ENCODE measurements at places on chromosomes 2 and 18.

GRCh38 chr18:28729321-28729720 lies 552.4 kb upstream of the CDH2 start:
- DNase-seq = no peak

- DNase-seq = no peak
Measured at GRCh38 chr18:71045331-71046065, 756.7 kb downstream of the SOCS6 start.

DNA sequence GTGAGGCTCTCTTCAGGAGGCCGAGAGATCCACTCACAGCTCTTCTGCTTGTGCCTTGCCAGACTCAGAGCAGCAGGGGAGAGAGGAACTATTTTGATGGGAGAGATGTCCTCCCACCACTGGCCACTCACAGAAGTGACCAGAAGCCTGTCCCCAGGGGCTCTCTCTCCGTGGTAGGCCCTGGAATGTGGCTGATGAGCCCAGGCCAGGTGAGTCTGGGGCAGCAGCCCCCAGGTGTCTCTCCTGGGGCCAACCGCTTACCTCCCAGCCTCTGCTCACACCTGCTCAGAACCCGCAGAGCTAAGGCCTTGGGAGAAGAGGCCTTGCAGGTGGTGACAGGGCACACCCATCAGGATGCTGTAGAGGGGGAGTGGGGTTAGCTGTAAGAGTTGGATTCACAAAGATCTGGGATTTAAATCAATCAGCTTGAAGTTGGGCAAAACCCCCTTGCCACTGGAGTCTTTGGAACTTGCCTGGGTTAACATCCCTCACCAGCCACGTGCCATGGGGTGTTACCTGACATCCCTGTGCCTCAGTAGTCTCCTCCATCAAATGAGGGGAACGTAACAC lies 29.1 kb upstream of the ASB18 start:
- DNase-seq = no peak

- DNase-seq = no peak
Measured at GRCh38 chr2:141311430-141311829, 819.4 kb downstream of the LRP1B start.

DNA sequence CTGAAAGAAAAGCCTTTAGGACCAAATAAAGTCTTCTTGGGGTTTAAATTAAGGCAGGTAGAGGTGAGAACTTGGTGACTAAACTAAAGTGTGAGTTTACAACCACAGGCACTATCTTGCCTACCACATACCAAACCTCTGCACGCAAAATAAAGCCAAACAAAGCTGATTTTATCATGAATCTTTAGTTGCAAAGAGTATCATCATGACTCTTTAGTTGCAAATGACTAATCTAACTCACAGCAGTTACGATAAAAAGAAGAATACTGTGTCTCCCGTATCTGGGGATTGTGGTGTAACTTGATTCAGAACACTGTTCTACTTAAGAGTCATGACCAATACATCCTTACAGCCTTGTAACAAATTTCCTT lies 11.2 kb downstream of the CFAP210 start:
- DNase-seq = no peak

GRCh38 chr2:45850558-45850957 lies 199.1 kb downstream of the PRKCE start:
- no peak for DNase-seq

DNA sequence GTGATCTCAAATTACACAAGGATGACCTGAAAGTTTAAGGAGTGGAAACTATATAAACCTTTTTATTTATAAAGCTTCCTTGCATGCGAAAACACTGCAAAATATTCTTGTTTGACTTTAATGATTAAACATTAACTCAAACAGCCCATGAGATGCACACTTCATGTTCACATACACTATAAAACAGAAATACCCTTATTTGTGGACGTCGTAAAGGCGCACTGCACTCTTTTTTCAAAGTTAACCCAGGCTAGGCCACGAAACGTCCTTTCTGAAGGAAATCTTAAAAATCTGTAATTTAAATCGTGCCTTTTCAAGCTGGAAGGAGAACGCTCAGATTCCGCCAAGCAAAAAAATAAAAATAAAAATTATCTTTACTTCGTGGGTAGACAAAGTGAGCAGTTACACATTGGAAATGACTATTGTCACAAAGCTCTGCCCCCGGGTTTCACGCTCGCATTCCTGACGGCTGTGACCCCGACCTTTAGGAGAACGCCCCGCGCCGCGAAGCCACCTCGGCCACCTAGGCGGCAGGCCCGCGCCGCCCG lies 728 bp downstream of the FAM168B start:
- DNase-seq = no peak

DNA sequence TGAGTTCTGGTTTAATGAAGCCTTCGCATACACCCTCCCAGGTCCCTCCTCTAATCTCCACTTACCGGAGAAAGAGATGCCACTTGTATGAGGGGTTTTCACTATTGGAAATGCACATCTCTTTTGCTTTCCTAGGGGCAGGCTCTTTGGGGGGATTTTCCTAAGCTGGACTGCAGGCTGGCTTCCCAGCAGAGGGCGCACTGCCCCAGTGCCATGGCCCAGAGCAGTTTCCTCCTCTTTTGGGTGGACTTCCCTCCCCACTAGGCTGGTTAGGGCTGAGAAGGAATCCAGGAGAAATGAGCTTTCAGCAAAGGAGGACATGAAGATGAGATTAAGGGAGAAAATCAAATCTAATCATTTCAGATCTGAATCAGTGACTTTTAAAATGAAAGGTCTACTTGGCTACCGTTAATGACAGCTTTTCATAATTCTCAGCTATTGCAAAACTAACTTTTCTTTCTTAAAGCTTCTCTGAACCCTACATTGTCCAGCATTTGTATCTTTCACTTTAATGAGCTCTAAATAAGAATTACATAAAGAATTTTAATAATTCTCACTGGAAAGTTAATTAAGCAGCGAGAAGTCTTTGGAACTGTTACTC lies 784.1 kb upstream of the FANCL start:
- DNase-seq = no peak

DNA sequence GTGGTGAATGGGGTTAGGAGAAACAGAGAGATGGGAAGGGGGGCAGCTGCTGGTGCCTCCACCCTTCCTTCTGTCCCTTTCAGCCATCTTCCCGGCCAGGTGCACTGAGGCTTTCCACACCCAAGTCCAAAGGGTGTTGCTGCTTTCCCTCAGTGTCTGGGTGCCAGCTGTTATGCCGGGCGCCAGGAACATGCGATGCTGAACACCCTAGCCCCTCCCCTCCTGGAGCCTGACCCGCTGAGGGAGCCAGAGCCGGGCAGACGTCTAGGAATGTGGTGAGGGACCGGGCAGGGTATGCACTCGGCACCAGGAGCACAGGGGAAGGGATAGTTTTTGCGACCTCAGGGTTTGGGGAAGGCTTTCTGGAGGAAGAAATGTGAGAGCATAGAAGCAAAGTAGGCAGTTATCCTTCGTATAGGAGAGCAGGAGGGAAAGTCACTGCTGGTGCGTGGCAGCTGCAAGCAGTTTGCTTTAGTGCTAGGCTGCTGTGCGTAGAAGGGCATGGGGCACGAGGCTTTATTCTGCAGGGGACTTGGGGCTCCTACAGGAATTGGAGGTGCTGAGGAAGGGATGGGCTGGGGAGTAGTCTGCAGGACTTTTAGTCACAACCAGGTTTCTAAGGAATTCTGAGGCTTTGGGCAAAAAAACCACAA lies 147.7 kb downstream of the TSN start:
- DNase-seq = no peak

DNA sequence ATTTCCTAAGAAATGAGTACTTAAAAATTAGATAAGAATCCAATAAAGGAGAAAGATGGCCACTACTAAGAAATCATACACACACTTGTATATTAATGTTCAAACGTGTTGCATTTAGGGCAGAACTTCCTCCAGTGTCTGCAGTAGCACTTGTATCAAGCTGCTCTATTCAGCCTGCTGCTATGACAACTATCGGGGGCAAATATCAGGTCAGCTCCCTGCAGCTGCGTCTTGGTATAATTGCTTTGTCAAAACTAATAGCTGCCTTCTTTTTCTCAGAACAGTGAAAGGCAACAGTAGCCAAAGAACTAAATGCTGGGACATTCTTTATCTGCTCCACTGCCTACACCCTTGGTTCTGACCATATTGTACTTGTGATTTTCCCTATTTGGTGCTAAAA lies 300.7 kb downstream of the NOL4 start:
- DNase-seq = no peak

GRCh38 chr2:83221258-83221657 lies 1237.8 kb downstream of the SUCLG1 start:
- no peak for DNase-seq

DNA sequence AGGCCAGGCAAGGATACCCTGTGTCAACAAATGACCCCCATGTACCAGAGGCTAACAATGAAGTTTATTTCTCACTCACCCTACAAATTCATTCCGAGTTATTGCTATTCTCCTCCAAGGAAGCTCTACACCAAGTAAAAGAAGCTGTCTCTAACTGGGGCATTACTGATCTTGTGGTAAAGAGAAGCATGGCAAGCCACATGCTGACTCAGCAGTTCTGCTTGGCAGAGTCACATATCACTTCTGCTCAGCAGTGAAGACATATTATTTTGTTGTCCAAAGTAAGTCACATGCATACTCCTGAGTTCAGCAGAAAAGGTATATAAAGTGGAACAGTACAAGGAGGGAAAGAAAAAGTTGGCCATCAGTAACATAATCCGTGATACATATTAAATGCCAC lies 315.8 kb downstream of the GULP1 start:
- DNase-seq = no peak

DNA sequence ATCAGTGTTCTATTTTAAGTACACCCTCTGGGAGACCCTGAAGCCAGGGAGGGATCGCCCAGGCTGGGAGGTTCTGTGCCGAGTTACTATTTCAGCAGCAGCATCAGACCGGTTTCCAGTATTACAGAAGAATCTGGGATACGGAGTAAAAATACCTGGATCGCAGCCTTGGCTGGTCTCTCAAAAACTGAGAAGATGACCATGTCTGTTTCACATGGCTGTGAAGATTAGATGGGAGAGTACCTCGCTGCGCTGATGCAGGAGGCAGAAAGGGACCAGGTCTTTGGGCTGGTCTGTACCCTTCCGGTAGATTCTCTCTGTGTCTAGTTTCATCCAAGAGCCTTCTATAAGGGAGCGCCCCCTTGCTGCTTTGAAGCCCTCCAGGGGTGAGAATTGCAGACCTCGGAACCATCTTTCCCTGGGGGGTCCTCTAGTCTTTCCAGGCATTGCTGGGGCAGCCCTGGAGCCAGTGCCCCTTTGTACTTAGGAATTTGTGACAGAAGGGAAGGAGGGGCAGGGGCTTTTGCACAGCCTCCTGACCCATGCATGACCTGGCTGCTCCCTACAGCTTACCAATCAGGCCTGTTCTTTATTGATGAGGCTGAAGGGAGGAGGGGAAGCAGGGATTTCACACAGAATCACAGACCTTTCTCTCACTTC lies 56.3 kb upstream of the MAPRE3 start:
- DNase-seq = no peak

DNA sequence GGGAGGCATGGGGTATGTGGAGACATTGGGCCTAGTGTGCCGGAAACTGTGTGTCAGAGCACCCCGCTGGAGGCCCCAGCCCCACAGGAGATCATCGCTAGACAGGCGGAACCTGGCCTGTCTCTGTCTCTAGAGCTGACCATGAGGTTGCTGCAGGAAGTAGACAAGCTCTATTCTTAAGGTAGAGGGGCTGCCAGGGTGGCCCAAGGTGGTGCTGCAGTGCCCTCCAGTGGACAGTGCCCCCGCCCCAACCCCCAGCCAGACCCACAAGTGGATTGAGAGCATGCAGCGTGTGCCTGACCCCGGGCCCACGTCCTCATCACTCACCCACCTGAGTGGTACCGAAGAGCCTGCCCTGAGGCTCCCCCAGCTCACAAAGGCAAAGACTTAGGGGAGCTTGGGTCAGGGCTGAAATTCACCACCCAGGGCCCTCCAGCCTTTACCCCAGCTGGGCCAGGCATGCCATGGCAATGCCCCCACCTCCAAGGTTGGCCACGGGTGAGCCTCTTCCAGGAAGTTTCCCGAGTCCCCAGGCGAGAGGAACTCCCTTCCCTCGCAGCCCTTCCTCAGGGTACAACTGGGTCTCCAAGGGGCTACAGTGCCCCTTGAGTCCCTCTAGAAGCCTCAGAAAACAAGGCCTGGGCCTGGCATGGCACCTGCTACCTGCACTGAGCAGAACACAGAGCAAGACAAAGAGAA lies 155.0 kb downstream of the TTC32 start:
- DNase-seq = no peak

- DNase-seq = peak; percentile 15
Measured at GRCh38 chr2:105379741-105380186, 19.1 kb downstream of the FHL2 start.

DNA sequence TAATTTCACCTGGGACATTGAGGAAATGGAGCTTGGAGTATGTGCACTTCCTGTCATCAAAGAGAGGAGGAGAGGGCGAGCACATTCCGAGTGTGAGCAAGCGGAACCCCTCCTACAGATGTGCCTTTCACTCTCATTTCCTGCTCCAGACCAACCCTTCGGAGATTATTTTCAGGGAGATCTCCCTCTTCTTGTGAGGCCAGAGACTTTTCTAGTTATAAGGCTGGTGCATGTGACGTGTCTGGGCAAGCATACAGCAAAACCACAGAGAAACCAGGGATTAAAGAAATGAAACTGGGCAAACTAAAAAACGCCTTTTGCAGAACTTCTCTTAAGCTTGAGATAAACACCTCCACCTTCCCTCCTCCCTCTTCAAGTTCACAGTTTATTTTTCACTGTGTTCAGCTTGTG lies 409.2 kb upstream of the TCF4 start:
- DNase-seq = no peak

- no peak for DNase-seq
Measured at GRCh38 chr2:165281387-165281786, 42.2 kb downstream of the SCN2A start.

GRCh38 chr2:45285311-45285710 lies 276.1 kb upstream of the SIX2 start:
- DNase-seq = no peak

GRCh38 chr18:9751371-9752031 lies 43.4 kb downstream of the RAB31 start:
- no peak for DNase-seq

GRCh38 chr2:176242276-176242675 lies 27.0 kb upstream of the MTX2 start:
- no peak for DNase-seq

DNA sequence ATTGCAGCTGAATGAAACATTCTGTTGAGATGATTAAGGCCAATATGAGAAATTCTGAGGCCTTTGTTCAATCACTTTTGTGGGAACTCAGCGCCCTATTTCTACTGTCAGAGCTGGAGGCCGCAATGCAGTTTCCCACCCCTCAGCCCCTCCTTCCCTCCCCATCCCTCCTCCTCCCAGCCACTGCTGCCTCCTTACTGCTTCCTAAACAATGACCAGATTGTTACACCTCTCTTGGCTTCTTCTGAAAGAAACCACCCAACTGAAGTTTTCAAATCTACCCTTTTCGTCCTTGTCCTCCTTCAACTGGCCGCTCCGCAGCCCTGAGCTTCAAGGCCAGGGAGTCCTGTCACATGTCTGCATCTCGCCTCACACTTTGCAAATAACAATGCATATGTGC lies 36.7 kb upstream of the MAPK4 start:
- DNase-seq = no peak

Data from chondrocyte (in vitro differentiated cells).